GM06990 (cell line): ENCODE measurements at places on chromosomes 2 and 18.

- DNase-seq, result no peak
Observed at GRCh38 chr2:229586012-229586411, 128.3 kb downstream of the DNER start.

- DNase-seq, result no peak
Observed at GRCh38 chr18:49392352-49392751, 68.1 kb downstream of the DYM start.

DNA sequence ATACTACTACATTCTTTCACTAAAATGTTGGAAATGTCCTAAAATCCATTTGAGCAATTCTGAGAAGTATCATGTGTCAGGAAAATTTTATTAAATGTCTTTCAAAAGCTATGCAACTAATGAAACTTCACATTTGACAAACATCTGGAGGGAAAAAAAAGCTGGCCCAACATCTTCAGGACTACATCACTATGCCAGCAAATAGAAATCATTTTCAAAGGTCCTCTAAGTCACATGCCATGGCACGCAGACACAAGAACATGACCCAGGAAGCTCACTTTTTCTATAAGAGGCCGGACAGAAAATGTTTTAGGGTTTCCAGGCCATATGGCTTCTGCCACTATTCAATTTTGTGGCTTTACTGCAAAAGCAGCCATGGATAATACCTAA is 11.6 kb downstream of the KANSL3 start:
- DNase-seq, result no peak

- DNase-seq, result no peak
Observed at GRCh38 chr2:190576573-190576972, 42.1 kb upstream of the NEMP2 start.

GRCh38 chr2:27219091-27219490 is 1.9 kb downstream of the CAD start:
- DNase-seq, result no peak

- DNase-seq, result peak; percentile 54
Observed at GRCh38 chr2:136255648-136256461, 137.9 kb upstream of the CXCR4 start.

DNA sequence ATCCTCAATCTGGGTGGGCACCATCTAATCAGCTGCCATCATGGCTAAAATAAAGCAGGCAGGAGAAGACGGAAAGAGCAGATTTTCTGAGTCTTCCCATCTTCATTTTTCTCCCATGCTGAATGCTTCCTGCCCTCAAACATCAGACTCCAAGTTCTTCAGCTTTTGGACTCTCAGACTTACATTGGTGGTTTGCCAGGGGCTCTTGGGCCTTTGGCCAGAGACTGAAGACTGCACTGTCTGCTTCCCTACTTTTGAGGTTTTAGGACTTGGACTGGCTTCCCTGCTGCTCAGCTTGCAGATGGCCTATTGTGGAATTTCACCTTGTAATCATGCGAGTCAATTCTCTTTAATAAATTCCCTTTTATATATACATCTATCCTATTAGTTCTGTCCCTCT is 36.6 kb downstream of the DIPK1C start:
- DNase-seq, result no peak

GRCh38 chr18:51066273-51066672 is 36.3 kb downstream of the SMAD4 start:
- no peak for DNase-seq

DNA sequence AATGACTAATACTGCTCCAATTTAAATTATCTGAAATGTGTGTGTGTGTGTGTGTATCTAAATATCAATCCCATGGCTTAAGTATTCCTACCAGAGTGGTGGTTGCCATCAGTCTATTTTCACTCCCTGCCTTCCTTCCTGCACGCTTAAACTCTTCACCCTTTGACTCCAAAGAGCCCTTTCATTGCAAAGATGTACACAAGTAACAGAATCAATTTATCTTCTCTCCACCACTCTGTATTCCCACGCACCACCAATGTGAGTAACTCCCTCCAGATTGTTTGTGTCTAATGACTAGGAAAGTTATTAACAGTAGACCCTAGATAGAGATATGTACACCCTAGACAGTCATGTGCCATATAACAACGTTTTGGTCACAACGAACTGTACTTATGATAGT is 42.8 kb downstream of the ARL6IP6 start:
- DNase-seq, result no peak

DNA sequence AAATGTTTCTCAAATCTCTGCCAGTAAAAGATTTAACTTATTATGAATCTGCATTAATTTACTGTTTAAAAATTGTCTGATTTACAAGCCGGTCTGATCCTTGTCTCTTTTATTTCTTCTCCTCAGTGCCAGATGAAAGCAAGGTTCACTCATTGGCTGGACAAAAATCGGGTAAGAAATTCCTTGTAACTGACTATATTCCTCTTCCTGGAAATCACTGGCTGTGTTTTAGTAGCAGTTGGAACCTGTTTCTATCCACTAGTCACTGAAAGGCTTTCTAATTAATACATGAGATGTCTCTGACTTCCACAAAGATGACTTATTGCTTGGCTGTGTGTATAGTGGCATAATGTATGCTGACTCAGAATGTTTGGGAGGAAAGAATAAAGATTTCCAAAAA is 436.6 kb upstream of the NRP2 start:
- no peak for DNase-seq

GRCh38 chr18:49340446-49340845 is 120.0 kb downstream of the DYM start:
- DNase-seq, result no peak

GRCh38 chr2:69625078-69625795 is 18.3 kb downstream of the AAK1 start:
- no peak for DNase-seq

- DNase-seq, result no peak
Observed at GRCh38 chr18:62280786-62281185, 44.3 kb upstream of the TNFRSF11A start.

- DNase-seq, result no peak
Observed at GRCh38 chr2:140117386-140117785, 1337.2 kb upstream of the NXPH2 start.

DNA sequence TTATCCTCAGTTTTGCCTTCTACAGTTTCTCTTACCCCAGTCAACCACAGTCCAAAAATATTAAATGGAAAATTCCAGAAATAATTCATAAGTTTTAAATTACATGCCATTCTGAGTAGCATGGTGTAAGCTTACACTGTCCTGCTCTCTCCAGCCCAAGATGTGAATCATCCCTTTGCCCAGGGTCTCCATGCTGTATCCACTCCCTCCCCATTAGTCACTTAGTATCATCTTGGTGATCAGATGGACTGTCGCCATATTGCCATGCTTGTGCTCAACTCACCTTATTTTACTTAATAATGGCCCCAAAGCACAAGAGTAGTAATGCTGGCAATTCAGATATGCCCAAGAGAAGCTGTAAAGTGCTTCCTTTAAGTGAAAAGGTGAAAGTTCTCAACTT is 18.5 kb upstream of the CCNT2 start:
- DNase-seq, result no peak

GRCh38 chr2:168652997-168653921 is 149.2 kb upstream of the NOSTRIN start:
- DNase-seq, result no peak

- DNase-seq, result peak; percentile 13
Observed at GRCh38 chr2:43542285-43542933, 53.4 kb downstream of the THADA start.

GRCh38 chr2:236046715-236047114 is 121.5 kb downstream of the GBX2 start:
- DNase-seq, result no peak

- DNase-seq, result no peak
Observed at GRCh38 chr2:234368861-234369261, 128.0 kb downstream of the ARL4C start.

GRCh38 chr2:209624192-209624938 is 147.3 kb upstream of the UNC80 start:
- DNase-seq, result no peak

DNA sequence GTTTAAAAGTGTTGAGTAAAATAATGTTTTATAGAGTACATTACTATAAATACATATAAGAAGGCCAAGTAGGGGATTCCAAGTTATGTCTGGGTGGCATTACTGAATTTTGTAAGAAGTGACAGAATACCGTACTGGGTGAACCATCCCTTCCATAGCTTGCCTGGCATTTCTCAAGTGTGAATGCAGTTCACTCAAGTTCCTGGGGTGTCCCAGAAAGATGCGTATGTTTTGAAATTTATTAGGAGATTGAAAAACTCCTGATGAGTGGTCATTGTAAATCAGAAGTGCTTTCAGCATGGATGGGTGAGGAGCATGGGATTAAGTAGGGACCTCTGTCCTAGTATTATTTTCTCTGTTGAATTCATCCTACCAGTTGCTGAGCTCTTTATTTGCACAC is 103.2 kb downstream of the VAPA start:
- no peak for DNase-seq

- no peak for DNase-seq
Observed at GRCh38 chr2:38631976-38632375, 29.2 kb upstream of the HNRNPLL start.

GRCh38 chr18:25927830-25928229 is 162.6 kb downstream of the SS18 start:
- no peak for DNase-seq

DNA sequence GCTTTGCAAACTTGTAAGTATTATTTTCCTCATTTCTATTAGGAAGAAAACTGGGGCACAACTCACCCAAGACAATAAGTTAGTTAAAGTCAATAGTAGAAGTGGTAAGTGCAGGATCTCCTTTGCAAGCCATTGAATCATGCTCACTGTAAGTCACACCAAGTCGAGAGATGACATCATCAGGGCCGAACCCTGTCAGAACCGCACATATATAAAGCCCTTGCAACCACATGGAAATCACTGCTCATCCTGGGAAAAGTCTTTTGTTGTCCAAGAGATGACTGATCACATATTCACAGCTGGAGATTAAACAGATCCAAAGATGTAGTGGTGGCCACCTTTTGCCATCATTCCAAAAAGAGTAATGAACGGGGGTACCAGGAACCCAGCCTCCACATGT is 484.8 kb upstream of the ID2 start:
- no peak for DNase-seq

- DNase-seq, result no peak
Observed at GRCh38 chr18:45166836-45167551, 448.3 kb upstream of the SLC14A2 start.

GRCh38 chr2:16257322-16258028 is 317.1 kb downstream of the MYCN start:
- no peak for DNase-seq

DNA sequence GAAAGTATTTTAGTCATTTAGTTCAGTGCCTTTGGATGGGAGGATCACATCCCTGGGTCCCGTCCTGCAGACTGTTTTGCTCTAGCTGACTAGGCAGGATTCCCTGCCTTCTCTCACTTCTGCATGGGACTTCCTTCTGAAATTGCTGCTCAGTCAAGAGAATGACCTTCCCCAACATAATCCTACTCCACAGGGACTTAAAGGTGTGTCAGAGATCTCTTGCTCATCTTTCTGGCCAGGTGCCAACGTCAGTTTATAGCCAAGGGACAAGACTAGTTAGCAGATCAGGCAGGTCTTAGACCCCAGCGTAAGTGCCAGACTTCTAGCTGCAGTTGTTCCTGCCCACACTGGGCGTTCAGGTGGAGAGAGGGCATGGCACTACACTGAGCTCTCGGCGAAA is 9.5 kb upstream of the IL1B start:
- DNase-seq, result no peak

DNA sequence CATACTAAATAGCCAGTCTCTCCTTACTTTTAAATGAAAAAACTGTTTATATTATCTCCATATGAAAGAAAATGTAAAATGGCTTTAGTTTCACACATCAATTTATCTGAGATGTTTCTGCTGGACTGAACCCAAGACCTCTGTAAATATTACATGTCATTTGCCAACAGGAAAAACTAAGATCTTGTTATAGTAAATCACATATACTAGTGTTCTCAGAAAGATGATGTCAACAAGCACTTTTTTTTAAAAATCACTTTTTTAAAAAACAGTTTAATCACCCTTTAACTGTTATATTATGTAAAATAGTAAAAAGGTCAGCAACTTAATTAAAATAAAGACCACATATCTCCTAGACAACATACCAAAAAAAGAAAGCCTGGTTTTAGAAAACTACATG is 46.3 kb downstream of the PTPN2 start:
- no peak for DNase-seq

GRCh38 chr2:231187736-231188505 is 10.5 kb upstream of the ARMC9 start:
- DNase-seq, result no peak

GRCh38 chr2:239668651-239669050 is 267.8 kb upstream of the HDAC4 start:
- no peak for DNase-seq

GRCh38 chr2:30766666-30767065 is 40.6 kb downstream of the CAPN13 start:
- no peak for DNase-seq

GRCh38 chr2:65731476-65731875 is 299.1 kb upstream of the SPRED2 start:
- DNase-seq, result no peak

- DNase-seq, result peak; percentile 57
Observed at GRCh38 chr2:66433945-66434678, 813 bp upstream of the MEIS1 start.

DNA sequence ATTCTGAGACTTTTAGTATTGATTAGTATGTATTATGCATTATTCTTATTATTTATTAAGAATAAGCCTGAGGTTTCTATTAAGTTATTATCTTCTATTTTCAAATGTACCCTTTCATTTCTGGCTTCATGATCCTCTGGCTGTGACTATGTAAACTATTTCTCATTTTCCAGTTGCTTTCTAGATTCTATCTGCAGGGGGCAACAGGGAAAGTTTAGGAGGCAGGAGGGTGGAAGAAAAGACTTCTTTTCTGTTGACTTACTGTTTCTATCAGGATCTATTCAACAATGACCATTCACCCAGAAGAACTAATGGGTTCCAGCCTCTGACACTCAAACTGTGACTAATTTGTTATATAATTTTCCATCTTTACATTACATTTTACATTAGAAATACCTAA is 653.4 kb upstream of the FSHR start:
- no peak for DNase-seq

DNA sequence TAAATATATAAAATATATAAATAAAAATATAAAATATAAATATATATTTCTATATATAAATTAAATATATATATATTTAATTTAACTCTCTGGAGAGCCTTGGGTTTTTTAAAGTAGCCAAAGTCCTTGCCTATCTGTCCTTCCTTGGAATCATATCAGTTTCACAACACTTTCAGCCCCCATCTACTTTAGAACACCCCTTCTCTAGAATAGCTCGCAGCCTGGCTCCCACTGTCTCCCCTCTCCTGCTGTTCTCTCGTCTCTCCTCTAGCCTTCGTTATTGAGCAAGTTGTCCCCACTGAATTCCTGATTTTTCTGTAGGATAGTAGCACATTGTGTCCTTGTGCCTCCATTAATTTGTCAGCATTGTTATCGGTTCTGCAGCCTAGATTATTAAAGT is 677.0 kb downstream of the RNF144A start:
- no peak for DNase-seq
